HS-5 (cell line): ENCODE measurements at places on chromosomes 7 and 10.

- DNase-seq: no peak
Observed at GRCh38 chr10:4281190-4281825, 496.3 kb upstream of the KLF6 start.

DNA sequence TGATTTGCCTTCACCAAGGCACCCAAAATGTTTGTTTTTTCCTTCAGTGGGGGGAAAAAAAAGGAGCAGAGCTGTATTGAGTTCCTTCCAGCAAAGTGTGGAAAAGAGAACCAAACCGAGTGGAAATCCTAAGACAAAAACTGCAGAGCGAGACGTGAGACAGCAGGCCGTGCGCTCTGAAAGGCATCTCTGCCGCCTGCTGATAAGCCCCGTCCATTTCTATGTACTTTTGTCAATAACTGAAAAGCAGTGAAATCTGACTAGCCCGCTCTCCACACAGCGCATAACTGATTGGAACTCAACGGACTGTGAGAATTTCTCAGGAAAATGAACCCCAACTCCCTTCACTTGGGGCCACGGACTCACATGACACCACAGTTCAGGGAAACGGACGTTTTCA is 83.2 kb downstream of the COBL start:
- no peak for DNase-seq

DNA sequence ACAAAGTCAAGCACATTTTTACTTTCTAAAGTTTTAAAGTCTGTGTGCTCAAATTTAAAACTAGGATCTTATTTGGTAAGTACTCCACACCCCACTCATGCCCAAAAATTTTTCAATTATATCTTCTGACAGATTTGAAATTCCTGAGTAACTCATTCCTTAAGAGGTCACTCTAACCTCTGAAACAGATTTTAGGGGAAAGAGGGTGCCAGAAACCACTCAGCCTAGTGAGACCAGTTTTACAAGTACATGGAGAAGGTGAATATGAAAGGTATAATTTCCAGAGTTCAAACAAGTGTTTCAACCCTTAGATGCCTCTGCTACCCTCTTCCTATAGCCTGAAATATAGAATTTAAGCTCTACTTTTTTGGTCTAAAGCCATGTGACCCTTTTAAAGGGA is 79.2 kb downstream of the C7orf25 start:
- DNase-seq: no peak

DNA sequence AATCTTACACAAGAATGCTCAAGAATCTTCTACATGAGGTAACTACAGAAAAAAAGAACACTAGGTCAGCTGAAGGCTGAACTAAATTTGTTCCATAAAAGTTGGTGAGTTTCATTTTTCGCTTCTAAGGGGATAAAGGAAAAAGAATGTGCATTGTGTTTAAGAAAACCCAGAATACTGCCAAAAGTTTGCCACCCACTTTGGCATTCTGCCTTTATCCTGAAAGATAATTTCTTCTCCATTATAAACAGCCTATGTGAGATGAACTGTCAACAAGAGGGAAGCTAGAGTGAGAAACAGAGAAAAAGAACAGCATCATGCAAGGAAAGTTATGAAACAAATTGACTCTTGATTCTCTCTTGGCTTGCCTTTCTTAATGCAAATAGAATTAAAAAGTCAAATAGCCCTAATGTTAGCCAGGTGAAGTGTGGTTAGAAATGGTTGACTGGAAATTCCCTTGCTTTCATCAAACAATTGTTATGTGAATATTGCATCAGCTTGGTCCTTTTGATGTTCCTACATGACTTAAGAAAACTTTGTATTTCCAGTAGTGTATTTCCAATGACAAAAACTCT is 25.8 kb downstream of the STEAP1 start:
- no peak for DNase-seq

- DNase-seq: no peak
Observed at GRCh38 chr10:103671126-103671895, 177.8 kb downstream of the NEURL1 start.

DNA sequence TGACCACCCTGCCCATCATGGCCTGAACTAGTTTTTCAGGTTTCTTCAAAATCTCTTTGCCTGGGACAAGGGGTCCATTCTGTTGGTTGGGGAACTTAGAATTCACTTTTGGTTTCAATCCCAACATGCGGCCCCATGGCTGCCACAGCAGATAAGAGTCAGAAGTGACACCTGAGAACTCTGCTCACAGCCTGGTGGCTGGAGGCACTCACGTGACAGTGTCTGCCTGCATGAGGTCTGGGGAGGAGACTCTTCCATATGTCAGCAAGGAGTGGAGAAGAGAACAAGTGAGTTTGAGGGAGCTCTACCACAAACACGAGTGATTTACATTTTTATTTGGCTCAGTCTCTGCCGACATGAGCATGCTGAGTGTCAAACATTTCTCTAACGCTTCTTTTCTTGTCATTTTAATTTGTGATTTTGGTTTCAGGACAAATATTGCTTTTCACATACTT is 370.4 kb downstream of the TNS3 start:
- DNase-seq: no peak

DNA sequence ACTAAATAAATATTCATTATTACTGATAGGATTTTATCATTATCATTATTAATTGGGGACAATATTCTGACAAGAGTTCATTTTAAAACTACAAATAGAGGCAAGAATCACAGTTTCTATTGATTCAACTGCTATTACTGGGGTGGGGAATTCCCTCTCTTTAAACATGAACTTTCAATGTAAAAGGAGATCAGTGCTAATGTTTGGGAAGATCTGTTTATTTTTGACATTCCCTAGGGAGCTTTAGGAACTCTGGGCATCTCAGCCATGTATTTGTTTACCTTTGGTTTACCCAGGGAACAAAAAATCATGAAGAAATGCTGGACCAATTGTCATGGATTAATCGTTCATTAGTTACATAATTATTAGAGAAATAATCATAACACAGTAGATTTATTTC is 443.2 kb upstream of the AKR1E2 start:
- DNase-seq: no peak

GRCh38 chr7:130150587-130150986 is 54.6 kb downstream of the TMEM209 start:
- no peak for DNase-seq

GRCh38 chr7:91191771-91192170 is 72.5 kb upstream of the FZD1 start:
- DNase-seq: no peak

DNA sequence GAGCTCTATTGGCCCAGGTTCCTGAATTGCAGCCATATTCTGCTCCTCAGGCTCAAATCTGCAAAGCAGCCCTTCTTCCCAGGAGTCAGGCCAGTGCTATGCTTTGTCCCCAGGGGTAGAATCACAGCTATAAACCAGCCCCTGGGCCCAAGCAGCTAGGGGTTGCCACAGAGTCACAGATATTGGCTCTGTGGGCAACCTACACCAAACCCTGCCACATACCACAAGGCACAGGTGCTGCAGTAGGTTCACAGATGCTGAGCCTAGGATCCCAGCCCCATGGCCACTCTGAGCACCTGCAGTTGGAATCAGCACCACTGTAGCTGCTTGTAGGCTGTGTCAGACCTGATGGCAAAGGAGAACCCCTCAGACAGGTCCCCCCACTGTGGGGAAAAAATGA is 43.1 kb upstream of the CAMK2B start:
- DNase-seq: no peak

DNA sequence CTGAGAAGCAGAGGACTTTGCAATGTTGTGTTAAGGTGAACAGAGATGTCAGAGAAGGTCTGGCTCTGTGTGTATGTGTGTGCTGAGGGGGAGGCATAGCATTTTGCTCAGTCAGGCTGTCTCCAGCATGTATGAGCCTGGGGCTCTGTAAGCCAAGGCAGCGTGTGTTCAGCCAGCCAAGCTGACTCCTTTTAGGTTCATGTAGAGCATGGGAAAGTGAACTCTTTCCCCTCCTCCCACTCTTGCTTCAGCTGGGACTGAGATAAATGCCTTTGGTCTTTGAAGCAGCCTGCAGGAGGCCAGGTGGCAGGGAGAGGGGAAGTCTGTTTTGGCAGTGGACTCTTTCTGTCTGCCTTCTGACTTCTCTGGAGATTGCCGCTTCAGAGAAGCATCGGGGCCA is 3.8 kb downstream of the SFXN2 start:
- no peak for DNase-seq

GRCh38 chr10:22321924-22322640 is 1.2 kb downstream of the BMI1 start:
- DNase-seq: no peak

- DNase-seq: no peak
Observed at GRCh38 chr10:22673785-22674572, 40.4 kb downstream of the PIP4K2A start.

DNA sequence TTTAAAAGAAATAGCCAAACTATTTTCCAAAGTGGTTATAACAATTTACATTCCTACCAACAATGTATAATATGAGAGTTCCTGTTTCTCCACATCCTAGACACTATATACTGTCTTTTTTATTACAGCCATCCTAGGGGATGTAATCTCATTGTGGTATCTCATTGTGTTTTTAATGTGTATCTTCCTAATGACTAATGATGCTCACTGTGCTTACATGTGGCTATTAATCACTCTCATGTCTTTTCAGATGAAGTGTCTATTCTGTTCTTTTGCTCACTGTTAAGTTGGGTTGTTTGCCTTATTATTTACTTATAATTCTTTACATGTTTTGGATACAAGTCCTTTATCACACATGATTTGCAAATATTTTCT is 71.8 kb downstream of the ZNF438 start:
- no peak for DNase-seq
